ENCODE measurements at places on chromosomes 13 and 19.
A peak's percentile ranks its signal among the peaks of the same experiment; 100 is the strongest.

DNA sequence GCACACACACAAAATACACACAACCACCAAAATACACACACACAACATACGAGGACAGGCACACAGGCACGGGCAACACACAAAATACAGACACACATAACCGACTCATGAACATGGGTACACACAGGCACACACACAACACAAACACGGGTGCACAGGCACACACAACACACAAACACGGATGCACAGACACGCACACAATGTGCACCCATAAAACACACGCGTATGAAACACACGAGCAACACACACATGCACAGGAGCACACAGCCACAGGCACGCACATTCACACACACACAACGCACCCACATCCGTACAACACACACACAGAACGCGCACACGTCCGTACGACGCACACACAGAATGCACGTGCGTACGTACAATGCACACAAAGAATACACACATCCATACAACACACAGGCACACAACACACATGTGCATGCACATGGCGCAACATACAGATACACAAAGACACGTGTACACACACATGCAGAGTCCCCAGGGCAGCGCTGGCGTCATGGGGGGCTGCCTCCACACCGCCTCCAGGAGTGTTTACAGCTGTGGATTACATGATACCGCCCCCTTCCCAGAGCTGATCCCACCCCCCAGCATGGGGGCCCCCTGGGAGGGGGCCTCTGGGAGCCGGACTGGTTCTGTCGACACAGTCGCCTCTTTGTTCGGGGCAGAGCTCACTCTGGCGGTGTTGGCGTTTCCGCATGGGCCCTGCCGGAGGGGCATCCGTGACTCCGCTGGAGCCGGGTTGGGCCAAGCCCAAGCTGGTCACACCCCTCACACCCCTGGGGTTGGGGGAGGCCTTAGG lies 2.9 kb downstream of the SBNO2 start:
- DNase-seq = no peak

DNA sequence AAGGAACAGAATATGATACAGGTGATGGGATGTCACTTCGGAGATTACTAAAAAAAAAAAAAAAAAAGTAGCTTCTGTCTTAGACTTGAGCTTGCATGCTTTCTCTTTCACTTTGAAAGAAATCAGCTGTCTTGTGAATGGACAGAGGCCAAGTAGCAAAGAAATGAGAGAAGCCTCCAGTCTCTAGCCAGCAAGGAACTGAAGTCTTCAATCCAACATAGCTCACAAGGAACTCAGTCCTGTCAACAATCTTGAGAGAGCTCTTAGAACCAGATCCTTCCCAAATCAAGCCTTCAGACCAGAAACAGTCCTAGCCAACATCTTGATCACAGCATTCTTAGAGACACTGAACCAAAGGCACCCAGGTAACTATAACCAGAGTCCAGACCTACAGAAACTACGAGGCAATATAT lies 7.7 kb downstream of the N4BP2L2 start:
- peak; percentile 52 for DNase-seq

- DNase-seq = no peak
Observed at GRCh38 chr13:103178986-103179943, 113.0 kb upstream of the SLC10A2 start.

GRCh38 chr13:64688893-64689677 lies 2541.1 kb downstream of the PCDH9 start:
- no peak for DNase-seq

- no peak for DNase-seq
Observed at GRCh38 chr19:31960474-31960873, 384.9 kb upstream of the ZNF507 start.

DNA sequence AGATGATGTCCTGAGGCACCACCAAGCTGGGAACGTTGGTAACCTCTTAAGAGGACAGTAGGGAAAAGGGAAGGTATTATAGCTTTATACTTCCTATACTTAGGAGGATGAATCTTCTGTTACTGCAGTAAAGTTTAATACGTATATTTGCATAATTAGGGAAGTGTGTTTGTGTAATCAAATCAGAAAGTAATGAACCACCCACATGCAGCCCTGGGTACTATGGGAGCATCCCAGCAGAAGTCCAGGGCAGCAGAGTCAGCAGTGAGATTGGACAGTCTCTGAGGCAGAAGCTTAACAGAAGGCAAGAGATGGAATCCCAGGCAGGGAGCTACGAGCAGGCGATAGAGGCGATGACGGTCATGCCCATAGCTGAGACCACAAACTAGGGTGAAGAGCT lies 12.5 kb downstream of the SAFB start:
- DNase-seq = no peak

DNA sequence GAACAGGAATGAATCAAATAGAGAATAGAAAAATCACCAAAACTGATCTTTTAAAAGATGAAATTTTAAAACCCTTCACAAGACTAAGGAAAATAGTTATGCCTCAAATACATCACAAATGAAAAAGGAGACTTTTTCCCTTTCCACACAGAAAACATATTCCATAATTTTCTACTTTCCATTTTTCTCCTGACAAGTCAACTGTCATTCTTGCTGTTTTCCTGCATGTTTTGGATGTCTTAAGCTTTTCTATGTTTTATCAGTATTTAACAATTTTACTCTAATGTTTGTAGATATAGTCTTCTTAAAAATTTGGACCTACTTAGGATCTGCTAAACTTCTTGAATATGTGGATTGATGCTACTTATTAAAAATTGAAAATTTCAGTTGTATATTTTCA lies 810.8 kb downstream of the OLFM4 start:
- no peak for DNase-seq

DNA sequence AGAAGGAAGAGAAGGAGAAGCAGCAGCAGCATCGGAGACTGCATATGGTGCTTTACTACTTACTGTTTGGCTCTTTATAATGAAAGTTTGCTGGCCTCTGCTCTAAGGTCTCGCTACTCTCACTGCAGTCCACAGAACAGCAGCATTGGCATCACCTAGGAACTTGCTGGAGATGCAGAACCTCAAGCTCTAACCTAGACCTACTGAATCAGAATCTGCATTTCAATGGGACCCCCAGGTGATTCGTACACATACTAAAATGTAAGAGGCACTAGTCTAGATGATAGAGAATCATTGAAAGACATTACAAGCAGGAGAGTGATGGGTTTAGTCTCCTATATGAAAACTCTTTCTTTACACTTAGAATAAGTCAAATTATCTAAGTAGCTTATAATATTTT lies 270.6 kb downstream of the KLF5 start:
- no peak for DNase-seq

DNA sequence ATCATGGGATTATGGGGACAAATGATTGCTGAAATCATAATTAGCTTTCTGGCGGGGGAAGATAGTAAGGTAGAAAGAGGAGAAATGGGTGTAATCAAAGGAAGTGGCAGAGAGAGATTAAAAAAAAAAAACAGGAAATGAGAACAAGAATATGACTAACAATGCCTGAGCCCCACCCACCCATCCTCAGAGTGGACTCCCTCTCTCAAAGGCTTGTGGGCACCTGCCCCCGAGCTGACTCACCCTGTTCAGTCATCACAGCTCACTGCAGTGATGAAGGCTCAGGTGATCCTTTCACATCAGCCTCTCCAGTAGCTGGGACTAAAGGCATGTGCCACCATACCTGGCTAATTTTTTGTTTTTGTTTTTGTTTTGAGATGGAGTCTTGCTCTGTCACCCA lies 26.4 kb upstream of the TPT1 start:
- no peak for DNase-seq

DNA sequence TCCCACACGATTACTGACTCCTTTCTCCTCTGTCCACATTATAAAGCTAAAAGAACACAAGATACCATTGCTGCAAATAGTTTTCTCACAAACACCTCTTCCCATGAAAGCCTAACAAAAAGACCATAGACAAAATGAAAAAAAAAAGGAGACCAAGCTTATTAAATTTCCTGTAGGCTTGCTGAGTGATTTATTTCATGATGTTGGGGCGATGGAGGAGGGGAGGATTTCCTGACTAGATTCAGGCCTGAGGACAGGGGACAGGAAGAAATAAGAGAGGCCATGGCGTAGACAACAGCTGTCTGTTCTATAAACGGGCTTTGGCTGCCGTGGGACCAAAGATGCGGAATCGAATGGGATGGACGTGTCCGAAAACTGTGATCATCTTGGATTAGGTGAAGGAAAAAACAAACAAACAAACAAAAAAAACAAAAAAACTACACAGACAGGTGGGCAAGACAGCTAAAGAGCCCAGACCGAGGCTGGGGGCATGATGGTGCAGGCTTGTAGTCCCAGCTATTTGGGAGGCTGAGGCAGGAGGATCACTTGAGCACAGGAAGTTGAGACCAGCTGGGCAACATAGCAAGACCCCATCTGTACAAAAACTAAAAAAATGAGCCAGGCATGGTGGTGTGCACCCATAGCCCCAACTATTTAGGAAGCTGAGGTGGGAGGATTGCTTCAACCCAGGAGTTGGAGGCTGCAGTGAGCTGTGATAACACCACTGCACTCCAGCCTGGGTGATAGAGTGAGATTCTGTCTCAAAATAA lies 5.3 kb downstream of the TMPRSS9 start:
- DNase-seq = no peak

DNA sequence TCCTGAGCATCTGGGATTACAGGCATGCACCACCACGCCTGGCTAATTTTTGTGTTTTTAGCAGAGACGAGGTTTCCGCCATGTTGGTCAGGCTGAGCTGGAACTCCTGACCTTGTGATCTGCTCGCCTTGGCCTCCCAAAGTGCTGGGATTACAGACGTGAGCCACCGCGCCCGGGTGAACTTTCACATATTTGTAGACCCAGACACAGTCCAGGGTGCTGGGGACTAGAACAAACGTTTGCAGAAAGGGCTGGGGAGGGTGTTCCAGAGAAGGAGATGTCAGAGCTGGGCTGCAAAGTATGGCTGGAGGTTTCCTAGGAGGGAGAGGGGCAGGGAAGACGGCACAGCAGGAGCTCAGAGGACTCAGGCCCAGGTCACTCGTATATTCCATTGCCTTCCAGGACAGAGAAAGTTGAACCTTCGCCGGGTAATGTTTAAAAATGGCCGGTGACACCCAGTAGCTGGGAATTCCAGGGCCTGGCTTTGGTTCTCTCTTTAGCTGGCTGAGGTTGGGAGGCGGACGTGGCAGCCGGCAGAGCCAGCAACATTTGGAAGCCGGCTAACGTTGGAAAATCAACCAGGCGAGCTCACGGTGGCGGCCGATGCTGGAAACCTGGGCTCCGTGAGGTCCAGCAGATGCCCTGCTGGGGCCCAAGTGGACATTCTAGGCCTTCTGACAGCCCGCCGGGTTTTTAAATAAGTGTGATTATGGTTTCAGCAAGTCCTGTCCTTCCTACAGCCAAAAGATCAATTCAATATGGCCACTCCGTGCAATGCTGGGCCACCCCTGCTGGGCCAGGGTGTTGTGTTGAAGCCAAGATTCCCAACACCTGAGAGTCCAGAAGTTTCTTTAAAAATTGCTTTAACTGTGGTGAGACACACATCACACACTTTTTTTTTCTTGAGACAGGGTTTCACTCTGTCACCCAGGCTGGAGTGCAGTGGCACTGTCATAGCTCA lies 41.5 kb downstream of the NFIC start:
- DNase-seq = no peak

- DNase-seq = no peak
Observed at GRCh38 chr13:45472171-45472705, 7.5 kb downstream of the COG3 start.

- peak; percentile 65 for DNase-seq
Observed at GRCh38 chr19:7681340-7682174, 924 bp downstream of the TRAPPC5 start.

DNA sequence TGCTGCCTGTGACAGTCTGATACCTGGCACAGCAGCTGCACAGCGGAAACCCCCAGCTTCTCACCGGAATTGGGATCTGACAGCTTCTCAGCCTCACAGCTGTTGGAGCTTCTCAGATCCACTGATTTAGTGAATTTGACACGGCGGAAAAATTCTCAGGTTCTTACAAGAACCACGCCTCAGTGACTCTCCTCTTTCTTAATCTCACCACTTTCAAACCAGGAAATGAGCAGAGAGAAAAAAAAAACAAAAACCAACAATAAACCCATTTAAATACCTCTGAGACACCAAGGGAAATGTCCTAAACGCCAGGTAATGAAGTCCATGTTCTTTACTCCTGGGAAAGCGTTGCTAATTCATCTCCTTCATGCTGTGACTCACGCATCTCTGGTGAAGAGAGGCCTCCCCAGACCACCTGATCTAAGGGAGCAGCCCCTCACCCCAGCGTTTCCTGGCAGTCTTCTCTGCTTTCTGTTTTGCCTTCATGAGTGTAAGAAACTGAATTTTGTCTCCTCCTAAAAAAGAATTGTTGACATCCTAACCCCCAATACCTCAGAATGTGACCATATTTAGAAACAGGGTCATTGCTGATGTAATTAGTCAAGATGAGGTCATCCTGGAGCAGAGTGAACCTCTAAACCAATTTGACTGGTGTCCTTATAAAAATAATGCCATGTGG lies 15.9 kb upstream of the IZUMO2 start:
- no peak for DNase-seq

GRCh38 chr19:30781519-30781918 lies 409.3 kb downstream of the ZNF536 start:
- DNase-seq = no peak

GRCh38 chr19:39157275-39157996 lies 31.9 kb downstream of the PAK4 start:
- no peak for DNase-seq

GRCh38 chr13:27355894-27356293 lies 68.5 kb upstream of the GTF3A start:
- DNase-seq = no peak

- DNase-seq = no peak
Observed at GRCh38 chr13:32316028-32316339, 676 bp downstream of the BRCA2 start.

DNA sequence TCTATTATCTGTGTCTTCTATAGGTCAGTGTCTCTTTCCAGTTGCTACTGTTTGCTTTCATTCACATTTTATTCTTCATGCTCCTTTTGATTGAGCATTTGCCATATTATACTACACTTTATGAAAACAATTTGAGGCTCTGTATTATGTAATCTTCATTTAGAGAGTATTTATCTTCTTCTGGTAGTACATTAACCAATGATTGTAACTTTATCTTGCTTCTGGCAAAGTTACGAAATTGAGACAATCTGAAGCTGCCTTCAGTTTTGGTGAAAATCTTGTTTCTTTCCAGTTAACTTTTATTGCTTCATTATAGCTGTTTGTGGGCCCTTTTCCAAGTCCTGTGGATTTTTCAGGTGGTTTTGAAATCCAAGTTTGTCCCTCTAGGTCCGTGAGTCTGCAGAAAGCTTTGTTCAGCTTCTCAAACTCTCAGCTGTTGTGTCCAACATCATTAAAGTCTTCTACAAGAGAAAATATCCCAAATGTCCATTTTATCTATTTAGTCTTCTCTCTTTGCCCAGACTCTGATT lies 1255.4 kb upstream of the SPRY2 start:
- no peak for DNase-seq

DNA sequence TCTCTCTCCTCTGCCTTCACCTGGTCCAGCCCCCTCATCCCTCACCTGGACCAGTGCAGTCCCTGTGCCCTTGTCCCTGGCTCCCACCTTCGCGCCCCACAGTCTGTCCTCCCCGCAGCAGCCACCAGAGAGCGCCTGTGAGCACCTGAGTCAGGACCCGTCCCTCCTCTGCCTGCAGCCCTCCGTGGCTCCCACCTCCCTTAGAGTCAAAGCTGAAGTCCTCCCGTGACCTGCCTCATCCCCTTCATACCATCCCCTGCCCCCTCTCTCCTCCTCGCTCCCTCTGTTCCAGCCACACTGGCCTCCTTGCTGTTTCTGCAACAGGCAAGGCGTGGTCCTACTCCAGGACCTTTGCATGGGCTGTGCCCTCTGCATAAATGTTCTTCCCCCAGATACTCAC lies 10.3 kb downstream of the CELF5 start:
- DNase-seq = no peak

GRCh38 chr13:48043789-48044503 lies 6.4 kb downstream of the NUDT15 start:
- DNase-seq = no peak

Data from renal cortex interstitium (tissue), 15 donors.